ENCODE measurements at places on chromosomes 6 and 20.

DNA sequence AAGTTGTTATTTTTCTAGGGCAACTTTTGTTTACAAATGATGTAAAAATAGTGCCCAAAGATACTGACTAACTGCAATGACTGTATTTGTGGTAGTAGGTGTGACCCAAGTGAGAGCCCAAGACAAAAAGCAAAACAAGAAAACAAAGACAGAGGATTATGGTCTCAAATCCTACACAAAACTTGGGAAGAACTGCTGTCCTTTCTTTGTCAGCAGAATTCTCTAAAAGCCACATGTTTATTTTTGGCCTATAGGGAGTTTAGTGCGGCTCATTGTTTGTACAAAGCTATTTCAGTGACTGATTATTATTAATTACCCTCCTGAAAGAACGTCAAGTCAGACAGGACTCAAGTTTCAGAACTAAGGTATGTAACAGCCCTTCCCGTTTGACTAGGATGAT, 509.2 kb upstream of the SLC35B3 start:
- DNase-seq: no peak

DNA sequence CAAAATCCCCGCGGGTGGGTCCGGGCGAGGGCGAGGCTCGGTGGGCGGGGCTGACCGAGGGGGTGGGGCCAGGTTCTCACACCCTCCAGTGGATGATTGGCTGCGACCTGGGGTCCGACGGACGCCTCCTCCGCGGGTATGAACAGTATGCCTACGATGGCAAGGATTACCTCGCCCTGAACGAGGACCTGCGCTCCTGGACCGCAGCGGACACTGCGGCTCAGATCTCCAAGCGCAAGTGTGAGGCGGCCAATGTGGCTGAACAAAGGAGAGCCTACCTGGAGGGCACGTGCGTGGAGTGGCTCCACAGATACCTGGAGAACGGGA, 809 bp downstream of the HLA-G start:
- DNase-seq: peak; percentile 47

- no peak for DNase-seq
Observed at GRCh38 chr6:33249732-33250630, 21.7 kb downstream of the VPS52 start.

DNA sequence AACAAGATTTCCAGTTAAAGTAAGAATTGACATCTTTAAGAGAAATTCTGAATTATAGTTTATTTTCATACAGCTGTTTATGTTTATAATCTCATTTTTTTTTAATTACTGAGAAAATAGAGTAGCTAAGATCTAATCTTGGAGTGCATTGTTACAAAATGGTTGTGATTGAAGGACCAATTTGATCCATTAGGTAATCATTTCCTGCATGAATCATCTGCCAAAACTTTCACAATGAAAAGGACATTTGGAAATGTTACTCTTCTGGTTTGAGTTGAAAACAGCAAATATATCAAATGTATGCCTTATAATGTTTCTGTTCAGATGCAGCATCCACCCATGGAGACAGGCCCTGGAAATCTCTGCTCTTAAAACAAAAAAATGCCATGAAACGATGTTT, 19.0 kb downstream of the TUBB2A start:
- DNase-seq: no peak

DNA sequence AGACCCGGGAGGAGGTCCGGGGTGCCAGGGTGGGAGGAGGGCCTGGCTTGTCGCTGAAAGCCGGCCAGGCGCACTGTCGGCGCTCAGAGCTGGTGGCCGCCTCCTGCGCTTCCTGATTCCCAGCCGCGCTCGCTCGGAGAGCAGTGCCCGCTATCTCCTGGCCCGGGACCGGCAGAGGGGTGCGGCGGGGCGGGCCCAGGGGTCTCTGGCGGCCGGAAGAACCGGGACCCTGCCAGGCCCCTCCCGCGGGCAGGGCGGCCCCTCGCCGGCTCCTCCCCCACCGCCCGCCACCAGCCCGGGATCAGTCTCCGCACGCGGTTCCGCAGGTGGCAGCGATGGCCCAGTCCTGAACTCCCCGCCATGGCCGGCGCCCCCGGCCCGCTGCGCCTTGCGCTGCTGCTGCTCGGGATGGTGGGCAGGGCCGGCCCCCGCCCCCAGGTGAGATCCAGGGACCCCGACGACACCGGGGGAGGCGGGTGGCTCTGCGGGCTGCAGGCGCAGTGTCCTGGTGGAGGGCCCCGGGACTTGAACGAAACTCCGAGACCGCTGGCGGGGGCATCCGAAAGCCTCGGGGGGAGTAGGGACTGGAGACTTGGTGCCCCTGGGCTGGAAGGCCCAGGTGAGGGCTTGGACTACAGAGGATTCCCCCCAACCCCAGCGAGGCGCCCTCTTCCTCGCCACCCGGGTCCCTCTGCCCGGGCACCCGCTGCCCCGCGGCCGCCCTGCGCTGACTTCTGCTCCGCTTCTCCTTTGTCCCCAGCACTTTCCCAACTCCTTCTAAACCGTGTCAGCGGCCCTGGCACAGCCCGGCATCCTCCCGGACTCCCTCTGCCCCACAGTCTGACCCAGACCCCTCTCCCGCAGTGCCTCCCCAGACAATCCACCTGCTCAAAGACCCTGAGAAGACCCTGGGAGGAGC, at the start of gene GLP1R:
Gene GLP1R (plus strand): TSS at position 301 of the 919 bp plus-strand sequence. CDS start 60 bp downstream, at position 361.
- DNase-seq: no peak

DNA sequence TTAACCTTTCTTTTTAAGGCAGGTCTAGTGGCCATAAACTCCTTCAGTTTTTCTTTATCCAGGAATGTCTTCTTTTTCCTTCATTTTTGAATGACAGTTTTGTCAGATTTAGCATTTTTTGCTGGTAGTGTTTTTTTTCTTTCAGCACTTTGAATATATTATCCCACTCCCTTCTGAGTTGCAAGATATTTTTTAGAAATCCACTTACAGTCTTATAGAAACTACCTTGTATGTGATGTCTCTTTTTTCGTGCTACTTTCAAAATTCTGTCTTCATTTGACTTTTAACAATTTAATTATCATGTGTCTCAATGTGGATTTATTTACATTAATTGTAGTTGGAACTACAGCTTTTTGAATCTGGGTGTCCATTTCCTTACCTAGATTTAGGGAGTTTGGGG, 284.4 kb upstream of the RNF217 start:
- no peak for DNase-seq

All from CD4-positive, alpha-beta T cell treated with Interleukin-10 for 1 hour (primary cell).